ENCODE measurements at places on chromosomes 1 and 21. TPM values are rescaled to one million over a fixed set of nuclear protein-coding genes. Genes with fewer than 3 reads are reported as not detected.

The CCDC27 gene
- total RNA-seq: not detected

The C1orf87 gene
- 0.18 TPM for total RNA-seq

The PDE9A gene
- 15.0 TPM for total RNA-seq

The LCE3E gene
- not detected for total RNA-seq

The HES2 gene
- total RNA-seq: 0.21 TPM

The ZNF697 gene
- total RNA-seq: 2.4 TPM

The RNF11 gene
- total RNA-seq: 36.9 TPM

The TRAF5 gene
- 17.1 TPM for total RNA-seq

DNA sequence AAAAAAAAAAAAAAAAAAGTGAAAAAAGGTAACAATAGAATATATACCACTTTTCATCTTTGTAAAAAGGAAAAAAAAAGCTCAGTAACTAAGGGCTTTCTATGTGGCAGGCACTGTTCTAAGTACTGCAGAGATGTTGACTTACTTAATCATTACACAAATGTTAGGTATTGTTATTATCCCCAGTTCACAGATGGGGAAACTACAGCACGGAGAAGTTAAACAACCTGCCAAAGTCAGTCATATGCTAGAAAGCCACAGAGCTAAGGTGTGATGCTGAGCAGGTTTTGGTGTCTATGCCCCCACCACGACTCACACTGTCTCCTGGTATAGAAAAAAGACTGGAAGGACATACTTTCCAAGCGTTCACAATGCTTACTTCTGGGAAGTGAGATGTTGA is 6.6 kb upstream of the PNRC2 start:
- no peak for DNase-seq

DNA sequence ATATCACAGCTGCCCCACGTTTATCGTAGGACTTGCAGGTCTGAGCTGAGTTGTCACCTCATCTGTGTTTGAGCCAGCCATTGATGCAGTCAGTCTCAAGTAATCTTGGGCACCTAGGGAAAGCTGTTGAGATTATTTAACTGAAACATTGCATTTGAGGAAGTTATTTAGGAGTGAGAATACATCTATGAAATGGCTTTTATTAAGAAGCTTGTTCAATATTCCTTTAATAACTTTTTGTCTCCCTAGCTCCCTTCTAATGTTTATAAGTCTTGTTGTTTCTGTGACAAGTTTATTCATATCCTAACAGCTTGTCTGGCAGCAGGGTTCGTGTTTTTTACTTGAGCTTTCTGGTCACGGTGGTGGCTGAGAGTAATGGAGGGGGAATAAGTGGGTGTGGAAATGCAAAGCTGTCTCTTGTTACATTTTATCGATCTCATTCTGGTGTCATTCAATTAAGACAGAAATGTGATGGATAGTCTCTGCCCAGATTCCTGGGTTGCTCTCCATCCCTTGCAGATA is 555.9 kb downstream of the USP25 start:
- no peak for DNase-seq

GRCh38 chr1:18644446-18644845 is 13.8 kb downstream of the PAX7 start:
- DNase-seq: no peak

- DNase-seq: no peak
Observed at GRCh38 chr1:3068564-3069431, at the start of gene PRDM16. Gene PRDM16, plus strand, starts transcription at chr1:3069203. Its CDS starts 57 bp downstream, at chr1:3069260.

- peak; percentile 64 for DNase-seq
Observed at GRCh38 chr1:178057912-178058534, 35.9 kb upstream of the RASAL2 start.

- no peak for DNase-seq
Observed at GRCh38 chr1:212388985-212389716, 25.5 kb downstream of the PACC1 start.

- DNase-seq: no peak
Observed at GRCh38 chr1:20381045-20381641, 90.5 kb downstream of the VWA5B1 start.

GRCh38 chr21:41833497-41834115 is 45.5 kb downstream of the PRDM15 start:
- no peak for DNase-seq

- DNase-seq: no peak
Observed at GRCh38 chr21:26707246-26707645, 134.2 kb upstream of the CYYR1 start.

DNA sequence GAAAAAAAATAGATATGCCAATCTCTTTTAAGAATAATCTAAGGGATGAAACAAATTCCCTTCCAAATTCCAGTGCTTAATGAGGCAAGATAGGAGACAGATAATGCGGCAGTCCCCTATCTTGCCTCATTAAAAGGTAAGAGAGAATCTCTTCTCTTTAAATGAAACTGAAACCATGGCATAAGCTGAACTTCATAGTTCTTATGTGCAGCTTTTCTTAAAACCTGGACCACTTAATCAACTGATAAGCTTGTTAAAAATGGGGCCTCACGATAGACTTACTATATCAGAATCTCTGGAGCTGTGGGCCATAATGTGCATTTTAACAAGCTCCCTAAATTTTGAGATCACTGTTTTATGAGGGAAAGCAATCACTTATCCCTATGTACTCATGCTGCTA is 79.2 kb downstream of the NIBAN1 start:
- DNase-seq: no peak

GRCh38 chr21:14547834-14548513 is 1.9 kb upstream of the SAMSN1 start:
- DNase-seq: no peak

- DNase-seq: no peak
Observed at GRCh38 chr1:242043165-242043564, 44.3 kb upstream of the MAP1LC3C start.

DNA sequence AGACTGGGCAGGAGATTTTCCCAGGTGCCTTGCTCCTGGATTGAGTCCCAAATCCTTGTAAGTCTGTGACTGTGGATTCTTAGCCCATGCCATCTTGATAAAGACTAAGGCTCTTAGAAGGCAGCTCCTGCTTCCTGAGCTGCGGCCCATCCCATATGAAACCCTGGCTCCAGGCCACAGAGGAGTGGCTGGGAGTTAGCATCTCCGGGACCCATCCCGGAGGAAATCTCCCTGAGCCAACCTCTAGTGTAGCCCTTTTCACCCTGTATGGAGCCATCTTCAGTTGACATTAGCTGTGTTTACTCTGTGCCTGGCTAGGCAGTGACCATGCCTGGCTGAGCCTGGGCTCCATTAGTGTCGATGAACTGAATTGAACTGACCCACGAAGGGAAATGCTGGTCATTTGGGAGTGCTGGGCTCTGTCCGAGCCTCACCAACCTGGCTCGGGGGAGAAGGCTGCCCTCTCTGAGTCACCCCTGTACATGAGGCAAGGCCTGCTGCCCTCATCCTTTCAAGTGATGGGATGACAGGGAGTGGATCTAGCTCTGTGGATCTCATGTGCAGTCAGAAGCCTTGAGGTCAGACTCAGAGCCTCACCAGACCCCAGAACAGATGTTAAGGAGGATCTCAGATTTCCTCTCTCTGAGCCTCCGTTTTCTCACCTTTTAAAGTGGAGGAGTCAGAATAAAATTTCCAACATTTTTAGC is 37.5 kb downstream of the LGR6 start:
- no peak for DNase-seq

- no peak for DNase-seq
Observed at GRCh38 chr1:59560807-59561450, 253.8 kb upstream of the HOOK1 start.

DNA sequence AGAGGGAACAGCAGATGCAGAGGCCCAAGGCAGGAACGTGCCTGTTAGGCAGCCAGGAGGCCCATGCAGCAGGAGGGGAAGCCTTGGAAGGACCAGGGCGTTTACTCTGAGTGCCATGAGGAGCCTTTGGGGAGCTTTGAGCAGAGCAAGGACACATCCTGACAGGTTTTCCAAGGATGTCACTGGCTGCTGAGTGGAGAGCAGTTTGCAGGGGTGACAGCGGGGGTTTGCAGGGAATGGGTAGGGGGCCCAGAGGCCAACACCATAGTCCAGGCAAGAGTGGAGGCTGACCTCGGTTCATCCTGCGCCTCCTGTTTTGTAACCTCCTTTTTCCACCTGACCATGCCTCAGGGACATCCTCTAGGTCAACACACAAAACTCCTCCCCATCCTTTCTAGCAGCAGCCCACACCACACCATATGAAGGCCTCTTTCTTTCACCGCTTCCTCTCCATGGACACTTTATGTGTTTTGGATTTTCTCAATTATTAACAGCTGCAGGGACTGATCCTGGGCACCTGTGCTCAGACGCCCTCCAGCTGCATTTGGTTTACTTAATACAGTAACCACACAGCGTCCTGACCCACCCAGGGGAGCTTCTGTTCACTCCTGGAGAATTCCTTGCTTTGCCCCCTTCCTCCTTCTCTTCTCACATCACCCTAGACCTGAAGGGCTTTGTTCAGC is 528.5 kb downstream of the MATN1 start:
- DNase-seq: no peak

GRCh38 chr1:50959303-50959912 is 659 bp downstream of the FAF1 start:
- DNase-seq: no peak
